ENCODE measurements at places on chromosomes 3 and 15.

- peak; percentile 23 for DNase-seq
Measured at GRCh38 chr3:50336452-50337174, 4.0 kb downstream of the RASSF1 start.

GRCh38 chr3:150260398-150260710 is 147.7 kb upstream of the TSC22D2 start:
- no peak for DNase-seq

DNA sequence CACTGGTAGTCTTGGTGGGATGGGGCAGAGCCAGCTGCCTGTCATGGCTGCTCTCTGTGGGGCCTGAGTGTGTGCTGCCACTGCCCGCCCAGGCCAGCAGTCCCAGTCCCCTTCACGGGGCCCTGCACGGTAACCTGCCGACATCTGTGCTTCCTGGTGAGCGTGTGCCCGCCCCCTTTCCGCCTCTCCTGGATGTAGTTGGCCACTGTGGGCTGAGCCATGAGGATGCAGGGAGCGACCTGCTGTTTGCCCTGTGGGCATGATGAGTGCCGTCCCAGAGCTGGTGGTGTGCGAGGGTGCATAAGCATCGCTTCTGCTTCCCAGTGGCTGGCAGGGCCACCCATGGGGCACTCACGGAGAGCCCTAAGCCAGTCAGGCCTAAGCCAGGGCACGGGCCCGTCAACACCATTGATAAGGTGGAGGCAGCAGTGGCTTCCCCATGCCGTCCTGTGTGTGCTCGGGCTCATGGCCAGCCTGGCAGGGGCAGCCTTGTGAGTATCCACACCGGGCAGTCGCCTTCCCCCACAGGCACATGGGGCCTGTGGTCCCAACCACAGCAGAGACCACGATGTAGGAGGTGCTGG is 14.6 kb downstream of the PLXNA1 start:
- DNase-seq: no peak

GRCh38 chr15:40413036-40413435 is 7.4 kb downstream of the IVD start:
- DNase-seq: no peak

- peak; percentile 88 for DNase-seq
Measured at GRCh38 chr3:184168363-184169120, 6.1 kb upstream of the AP2M1 start.

DNA sequence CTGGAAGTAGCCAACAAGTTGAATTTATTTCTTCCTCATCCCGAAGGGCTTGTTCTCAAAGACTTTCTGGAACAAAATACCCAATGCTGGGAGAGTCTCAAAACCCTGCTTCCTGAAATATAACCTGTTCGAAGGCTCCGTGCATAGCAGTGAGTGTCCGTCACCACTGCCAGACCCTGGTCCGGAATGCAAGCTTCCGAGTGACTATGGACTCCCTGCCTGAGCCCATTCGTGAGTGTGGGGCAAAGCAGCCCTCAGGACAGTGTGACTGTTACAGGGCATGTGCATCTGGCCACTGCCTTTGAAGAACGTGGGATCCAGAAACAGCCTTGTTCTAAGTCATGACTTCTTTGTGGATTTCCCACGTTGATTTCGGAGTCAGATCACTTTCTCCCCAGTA is 214.5 kb upstream of the IGF1R start:
- no peak for DNase-seq

- DNase-seq: peak; percentile 38
Measured at GRCh38 chr3:114770874-114771273, 376.2 kb downstream of the ZBTB20 start.

GRCh38 chr15:101620671-101621070 is 31.5 kb downstream of the TM2D3 start:
- peak; percentile 43 for DNase-seq

- no peak for DNase-seq
Measured at GRCh38 chr3:13700889-13701288, 152.0 kb downstream of the FBLN2 start.

GRCh38 chr3:58305882-58306711 is at the start of the genes HTD2 and RPP14:
Gene HTD2, plus strand, starts transcription at chr3:58306520. Its CDS starts 11,094 bp downstream, at chr3:58317614.
Gene RPP14, plus strand, starts transcription at chr3:58306245. Its CDS starts 4,085 bp downstream, at chr3:58310330.
- DNase-seq: peak; percentile 98

DNA sequence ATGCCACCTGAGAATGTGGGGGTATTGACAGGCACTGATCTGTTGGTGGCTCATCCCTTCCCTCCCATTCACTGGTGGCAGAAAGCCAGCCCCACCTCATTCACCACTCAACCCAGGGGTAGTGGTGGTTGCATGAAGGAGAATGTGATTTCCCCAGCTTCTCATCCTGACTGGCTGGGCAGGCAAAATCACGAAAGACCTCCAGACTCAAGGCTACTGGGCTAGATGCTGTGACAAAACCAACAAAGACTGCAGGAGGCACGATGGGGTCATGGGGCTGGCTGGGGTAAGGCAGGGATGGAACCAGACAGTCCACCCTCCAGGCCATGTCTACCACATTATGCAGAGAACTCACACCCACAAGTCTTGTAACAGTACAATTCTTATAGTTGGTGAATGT is 33.9 kb downstream of the FSTL1 start:
- DNase-seq: no peak

- DNase-seq: peak; percentile 12
Measured at GRCh38 chr15:75570126-75570845, 8.8 kb downstream of the PTPN9 start.

- no peak for DNase-seq
Measured at GRCh38 chr3:140344601-140345205, 333.2 kb upstream of the TRIM42 start.

DNA sequence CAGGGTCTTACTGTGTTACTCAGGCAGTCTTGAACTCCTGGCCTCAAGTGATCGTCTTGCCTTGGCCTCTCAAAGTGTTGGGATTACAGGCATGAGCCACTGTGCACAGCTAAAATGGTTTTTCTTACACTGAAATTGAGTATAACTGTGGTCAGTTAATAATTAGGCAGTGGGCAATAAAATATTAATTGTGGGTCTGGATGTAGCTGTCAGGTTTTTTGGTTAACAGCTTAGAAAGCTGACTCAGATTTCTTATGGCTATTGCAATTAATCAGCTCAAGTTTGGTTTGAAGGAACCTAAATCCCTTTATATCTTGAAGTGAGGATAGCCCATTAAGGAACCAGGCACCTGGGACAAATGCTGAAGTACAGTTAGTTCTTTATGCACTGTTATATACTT is 73.8 kb upstream of the LRRFIP2 start:
- DNase-seq: no peak

DNA sequence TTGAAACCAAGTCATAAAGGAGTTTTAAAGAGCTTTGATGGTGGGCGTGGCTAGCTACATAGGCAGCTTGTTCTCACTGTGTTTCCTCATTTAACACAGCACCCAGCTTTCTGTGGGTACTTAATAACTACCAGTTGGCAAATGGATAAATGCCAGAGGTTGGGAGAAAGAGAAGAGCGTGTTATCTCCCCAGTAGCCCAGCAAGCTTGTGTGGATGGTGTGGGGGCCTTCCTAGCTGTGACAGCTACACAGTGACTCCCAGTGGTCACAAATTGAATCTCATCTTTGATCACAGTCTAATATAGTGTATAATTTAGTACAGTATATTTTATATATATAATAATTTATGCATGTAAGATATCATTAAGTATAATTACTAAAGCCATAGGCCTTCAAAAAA is 984.1 kb downstream of the EPHA3 start:
- peak; percentile 74 for DNase-seq

DNA sequence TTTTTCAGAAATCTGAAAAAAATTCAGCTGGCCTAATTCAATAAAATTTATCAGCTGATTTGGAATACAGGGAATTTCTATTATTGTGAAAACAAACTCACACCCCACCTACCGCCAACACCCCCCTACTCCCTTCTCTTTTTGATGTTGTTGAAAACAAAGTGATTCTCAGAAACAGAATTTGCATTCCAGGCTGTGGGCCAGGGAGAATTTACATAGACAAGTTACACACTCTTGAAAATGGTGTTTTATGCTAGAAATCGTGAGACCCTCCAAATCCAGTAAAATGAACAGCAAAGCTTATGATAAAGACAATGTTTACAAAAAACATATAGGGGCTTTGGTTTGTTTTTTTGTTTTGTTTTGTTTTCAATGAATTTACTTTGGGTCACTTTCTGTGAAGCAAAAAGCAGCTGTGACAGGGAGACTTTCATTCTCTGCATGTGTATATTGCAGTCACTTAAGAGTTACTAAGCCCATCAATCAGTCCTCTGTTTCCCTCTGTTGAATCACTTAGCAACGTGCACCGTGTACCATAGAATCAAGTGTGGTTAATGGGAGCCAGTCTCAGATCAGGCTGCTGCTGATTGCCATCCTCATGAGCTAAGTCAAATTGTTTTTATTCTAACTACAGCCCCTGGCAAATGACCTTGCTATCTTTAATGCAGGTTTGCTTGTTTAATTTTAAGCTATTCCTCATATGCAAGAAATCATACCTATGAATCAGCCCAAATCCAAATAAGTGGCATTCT is 159.8 kb downstream of the ALCAM start:
- no peak for DNase-seq

- DNase-seq: no peak
Measured at GRCh38 chr3:100988080-100988479, 5.1 kb downstream of the ABI3BP start.

- no peak for DNase-seq
Measured at GRCh38 chr15:81286621-81287121, 37.3 kb downstream of the STARD5 start.

DNA sequence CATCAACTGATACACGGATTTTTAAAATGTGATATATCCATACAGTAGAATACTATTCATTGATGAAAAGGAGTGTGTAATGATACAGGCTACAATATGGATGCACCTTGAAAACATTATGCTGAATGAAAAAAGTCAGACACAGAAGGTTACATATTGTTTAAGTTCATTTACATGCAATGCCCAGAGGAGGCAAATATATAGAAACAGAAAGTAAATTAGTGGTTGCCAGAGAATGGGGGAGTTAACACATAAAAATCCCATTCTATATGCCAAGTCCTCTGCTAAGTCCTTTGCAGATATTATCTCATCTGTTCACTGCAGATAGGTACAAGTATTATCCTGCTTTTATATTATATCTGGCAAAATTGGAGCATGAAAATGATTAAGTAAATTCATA is 22.1 kb upstream of the CDIN1 start:
- no peak for DNase-seq

- no peak for DNase-seq
Measured at GRCh38 chr3:134594331-134594741, 56.5 kb downstream of the KY start.

- peak; percentile 64 for DNase-seq
Measured at GRCh38 chr3:190326930-190327329, 4.7 kb upstream of the CLDN1 start.

DNA sequence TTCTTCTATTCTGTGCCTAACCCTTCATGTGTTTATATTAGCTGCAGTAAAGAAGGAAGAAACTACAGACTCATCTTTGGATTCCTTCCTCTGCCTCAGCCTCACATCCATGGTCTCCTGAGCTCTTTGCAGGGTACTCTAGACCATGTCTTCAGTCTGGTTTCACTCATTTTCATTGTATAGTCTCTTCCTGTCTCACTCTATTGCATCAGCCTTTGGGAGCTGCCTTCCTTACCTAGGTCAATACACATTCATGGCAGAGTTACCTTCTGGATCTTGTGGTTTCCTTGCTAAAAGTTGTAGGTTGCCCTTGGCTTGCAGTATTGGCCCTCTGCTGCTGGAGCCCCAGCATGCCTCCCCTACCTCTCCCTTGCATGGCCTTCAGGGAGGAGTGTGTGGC is 31.5 kb upstream of the SCAANT1 start:
- no peak for DNase-seq

DNA sequence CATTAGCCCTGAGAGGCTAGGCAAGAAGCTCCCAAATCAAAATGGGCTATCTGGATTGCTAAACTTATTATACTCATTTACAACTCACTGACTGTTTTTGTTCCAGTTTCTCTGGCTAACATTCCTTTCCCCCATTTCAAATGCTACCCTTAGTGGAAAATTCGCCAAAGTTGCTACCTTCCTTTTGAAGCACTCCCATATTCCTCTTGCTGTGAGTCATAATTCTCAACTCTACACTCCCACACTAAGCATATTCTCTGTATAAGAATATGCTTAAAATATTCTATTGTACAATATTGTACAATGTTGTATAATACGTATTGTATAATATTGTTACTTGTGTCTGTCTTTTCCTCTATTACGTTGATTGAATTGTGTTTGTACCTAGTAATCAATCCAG is 398.6 kb downstream of the PYDC2 start:
- no peak for DNase-seq

- no peak for DNase-seq
Measured at GRCh38 chr3:33795131-33795530, 3.3 kb upstream of the PDCD6IP start.

DNA sequence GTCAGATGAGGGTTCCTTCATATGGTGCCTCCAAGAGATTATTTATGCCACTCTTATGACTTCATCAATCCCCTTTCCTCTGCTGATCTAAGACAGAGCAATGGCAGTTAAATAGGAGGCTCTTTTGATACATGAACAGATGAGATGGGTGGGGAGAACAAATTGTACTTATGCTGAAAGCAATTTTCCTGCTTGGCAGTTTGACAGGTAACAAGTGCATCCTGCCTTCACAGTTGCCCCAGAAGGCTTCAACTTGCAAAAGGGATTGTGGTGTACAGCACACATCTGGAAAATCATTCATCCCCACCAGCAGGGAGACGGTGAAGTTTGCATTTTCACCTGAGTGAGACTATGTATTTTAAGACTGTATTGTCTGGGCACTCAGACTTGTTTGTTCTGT is 27.3 kb downstream of the ENTPD3 start:
- DNase-seq: no peak

DNA sequence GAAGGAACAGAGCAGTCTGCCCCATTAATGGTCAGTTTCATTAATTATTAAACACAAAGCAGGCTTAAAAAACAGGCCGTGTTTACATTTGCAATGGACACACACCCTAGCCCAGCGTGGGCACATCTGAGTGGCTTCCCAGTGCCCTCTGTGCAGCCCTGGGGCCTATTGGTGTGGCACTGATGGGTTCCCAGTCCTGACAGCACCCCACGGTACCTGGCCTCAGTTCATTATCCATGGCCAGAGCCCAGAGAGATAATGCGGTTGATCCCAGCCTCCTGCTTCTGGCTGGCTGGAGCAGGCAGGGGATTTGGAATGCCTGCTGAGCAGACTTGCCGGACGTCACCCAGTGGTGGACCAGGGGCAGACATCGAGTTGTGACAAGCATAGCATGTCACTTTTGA is 110.5 kb upstream of the ABHD17C start:
- no peak for DNase-seq

DNA sequence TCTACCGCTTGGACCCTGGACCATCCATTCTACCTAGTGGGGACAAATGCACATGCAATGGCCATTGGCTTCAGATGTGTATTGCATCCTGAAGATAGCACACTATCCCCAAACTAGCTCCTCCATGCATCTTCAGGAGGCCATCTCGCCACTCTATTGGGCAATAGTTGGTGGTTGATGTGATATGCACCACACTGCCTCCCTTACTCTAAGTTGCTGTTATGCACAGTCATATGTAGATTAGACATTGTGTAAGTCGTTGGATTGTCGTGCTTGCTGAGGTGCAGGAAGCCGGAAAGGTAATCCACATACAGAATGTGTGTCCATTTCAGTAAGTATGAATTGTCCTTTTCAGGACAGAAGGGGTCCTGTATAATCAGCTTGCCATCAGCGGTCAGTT is 26.7 kb upstream of the PLA2G4D start:
- DNase-seq: no peak

- peak; percentile 61 for DNase-seq
Measured at GRCh38 chr3:171846597-171846996, 3.4 kb downstream of the TMEM212 start.

Measured in fibroblast of skin of scalp (primary cell).